NCI-H2171 treated with DMSO at 0.1 percent for 48 hours (cell line): ENCODE measurements at places on chromosomes 5 and 9.

DNA sequence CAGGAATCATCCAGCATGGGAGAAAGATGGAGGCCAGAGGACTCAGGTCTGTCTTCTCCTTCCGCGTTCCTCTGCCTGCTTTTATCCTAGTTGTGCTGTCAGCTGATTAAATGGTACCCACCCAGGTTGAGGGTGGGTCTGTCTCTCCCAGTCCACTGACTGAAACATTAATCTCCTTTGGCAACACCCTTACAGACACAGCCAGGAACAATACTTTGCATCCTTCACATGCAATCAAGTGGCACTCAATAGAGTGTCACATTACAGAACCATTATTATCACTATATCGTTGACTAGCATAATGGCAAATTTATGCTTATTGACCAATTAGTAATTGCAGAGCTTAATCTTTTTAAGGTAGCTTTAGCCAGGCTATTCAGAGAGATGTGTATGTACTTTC lies 64.8 kb downstream of the UNC13B start:
- no peak for DNase-seq

GRCh38 chr5:68269820-68270219 lies 54.3 kb downstream of the PIK3R1 start:
- DNase-seq, result no peak

DNA sequence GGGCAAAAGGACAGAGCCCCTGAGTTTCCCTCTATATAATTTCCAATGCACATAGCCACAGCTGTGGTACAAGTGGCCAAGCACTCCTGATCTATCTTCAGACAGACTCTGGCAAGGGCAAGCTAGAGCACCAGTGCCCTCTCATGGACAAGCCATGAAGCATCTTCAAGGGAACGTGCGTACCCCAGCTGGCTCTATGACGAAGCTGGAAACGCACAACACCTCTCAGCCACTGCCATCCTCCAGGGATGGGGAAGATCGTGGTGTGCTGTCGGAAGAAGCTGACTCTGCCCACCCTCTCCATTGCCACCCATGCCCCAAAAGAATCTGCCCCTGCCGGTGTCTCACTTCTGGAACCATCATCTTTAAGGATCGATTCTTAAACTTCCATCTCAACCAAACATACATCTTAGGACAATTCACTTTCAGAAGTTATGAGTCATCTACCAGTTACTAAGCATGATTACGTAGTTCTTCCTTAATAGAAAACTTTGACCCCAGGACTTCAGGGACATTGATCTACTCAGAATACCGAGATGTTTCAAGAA lies 482.9 kb downstream of the AGTPBP1 start:
- DNase-seq, result no peak

DNA sequence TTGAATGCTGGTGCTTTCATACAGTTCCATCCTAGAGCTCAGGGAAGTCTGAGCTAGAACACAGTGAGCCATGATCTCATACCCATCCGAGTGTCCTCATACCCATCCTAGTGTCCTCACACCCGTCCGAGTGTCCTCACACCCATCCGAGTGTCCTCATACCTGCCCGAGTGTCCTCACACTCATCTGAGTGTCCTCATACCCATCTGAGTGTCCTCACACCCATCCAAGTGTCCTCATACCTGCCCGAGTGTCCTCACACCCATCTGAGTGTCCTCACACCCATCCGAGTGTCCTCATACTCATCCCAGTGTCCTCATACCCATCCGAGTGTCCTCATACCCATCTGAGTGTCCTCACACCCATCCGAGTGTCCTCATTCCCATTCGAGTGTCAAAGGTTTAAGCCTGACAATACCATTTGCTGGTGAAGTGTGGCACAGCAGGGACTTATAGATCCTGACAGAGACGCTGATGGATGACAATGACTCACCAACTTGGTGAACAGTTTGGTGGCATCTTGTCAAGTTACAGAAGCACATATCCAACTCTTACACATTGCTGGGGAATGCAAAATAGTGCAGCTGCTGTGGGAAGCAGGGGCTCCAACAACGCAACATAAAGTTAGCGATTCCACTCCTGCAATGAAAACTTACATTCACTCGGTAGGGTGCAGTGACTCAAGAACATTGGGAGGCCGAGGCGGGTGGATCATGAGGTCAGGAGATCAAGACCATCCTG lies 77.0 kb upstream of the COL5A1 start:
- no peak for DNase-seq

- DNase-seq, result no peak
Observed at GRCh38 chr5:40549616-40550015, 130.1 kb upstream of the PTGER4 start.

GRCh38 chr5:142597546-142598337 lies 88.1 kb downstream of the FGF1 start:
- no peak for DNase-seq

GRCh38 chr5:174383210-174384167 lies 338.0 kb downstream of the NSG2 start:
- no peak for DNase-seq

DNA sequence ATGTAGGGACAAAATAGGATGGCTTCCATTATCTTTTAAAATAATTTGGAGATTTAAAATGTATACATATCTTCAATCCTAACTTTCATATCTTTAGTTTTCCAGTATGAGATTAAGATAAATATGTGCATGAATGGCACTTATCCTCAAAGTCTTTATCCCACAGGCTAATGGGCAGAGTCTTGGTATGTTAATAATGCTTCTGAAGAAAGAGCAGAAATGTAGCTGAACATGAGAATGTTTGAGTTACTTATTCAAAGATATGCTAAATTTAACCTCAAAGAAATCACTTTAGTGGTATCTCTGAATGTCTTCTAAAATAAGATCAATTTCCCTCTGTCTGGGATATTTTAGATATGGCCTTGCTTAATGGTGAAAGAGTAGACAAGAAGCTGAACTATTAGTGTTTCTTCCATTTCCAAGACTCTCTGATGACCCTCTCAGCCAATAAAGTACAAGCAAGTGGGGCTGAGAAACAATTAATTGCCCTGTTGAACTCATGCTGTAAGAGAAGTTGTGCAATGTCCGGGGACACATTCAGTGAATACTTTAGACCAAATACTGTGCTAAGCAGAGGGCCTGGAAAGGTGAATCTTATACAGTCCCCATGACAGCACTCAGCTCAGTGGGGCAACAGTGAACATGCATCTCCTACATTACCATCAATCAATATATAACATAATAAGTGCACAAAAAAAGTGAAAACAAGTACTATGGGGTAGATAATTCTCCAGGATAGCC lies 50.0 kb upstream of the ADAMTSL1 start:
- no peak for DNase-seq

DNA sequence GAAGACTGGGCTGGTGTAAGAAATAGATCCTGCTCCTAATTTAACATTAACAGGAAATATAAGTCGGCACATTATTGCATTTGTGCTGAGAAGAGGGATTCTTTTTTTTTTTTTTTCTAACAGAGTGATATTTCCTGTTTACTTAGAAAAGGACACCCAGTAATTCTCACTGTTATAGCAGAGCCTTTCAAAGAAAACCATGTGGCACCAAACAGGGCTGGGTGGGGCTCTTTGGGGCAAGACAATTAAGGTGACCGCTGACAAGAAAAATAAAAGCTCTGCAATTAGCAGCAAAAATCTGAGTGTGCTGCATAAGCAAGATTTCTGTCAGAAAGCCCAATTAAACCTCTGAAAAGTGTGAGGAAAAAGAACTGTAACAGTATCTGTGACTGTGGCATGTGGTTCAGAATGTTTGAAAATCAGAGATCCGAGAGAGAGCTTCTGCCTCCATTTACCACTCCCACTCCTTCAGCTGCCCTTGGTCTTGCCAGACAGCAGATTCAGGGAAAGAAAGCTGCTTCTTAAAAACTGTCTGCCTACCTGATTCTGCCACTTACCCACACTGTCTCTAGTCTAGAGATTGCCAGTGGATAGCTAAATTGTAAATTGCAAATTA lies 77.1 kb upstream of the IQGAP2 start:
- DNase-seq, result no peak

DNA sequence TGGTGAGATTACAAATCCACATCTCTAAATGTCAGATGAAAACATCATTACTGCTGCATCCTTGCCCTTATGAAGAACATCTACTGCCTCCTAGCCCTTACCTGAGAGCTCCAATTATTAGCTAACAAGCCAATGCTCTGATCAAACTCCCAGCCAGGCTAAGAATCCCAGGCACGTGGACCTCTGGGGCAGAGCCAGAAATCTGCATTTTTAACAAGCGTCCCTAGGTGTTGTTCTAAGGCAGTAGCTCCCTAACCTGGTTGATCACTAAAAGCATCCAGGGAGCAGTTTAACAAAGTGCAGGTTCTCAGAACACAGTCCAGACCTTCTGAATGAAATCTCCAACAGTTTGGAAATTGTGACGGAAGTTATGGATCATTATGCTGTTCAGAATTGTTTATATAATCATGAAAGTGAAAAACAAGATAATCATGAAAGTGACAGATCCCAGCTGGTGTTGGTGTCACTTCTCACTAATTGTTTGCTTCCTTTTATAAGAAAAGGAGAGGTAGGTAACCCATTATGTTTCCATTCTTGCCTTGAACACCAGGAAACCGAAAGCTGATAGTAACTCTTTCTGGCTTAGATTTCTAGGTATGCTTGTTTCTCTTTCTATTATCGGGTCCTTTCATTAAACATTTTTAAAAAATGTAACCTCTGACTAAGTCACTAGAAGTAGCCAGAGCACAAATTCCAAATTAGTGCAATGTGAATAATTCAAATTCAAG lies 216.5 kb upstream of the NR4A3 start:
- DNase-seq, result no peak
